ENCODE measurements at places on chromosomes 12 and 14.

- peaks cover 5% of the 10 kb centered on the region for H3K27me3 ChIP-seq
- no peaks in the 10 kb centered on the region for H3K4me1 ChIP-seq
- H3K36me3 ChIP-seq = no peaks in the 10 kb centered on the region
- H3K4me3 ChIP-seq = no peak overlapping the region
- no peak overlapping the region for H3K27ac ChIP-seq
These were observed 218.8 kb upstream of the TMPO start for GRCh38 chr12:98296462-98297079.

DNA sequence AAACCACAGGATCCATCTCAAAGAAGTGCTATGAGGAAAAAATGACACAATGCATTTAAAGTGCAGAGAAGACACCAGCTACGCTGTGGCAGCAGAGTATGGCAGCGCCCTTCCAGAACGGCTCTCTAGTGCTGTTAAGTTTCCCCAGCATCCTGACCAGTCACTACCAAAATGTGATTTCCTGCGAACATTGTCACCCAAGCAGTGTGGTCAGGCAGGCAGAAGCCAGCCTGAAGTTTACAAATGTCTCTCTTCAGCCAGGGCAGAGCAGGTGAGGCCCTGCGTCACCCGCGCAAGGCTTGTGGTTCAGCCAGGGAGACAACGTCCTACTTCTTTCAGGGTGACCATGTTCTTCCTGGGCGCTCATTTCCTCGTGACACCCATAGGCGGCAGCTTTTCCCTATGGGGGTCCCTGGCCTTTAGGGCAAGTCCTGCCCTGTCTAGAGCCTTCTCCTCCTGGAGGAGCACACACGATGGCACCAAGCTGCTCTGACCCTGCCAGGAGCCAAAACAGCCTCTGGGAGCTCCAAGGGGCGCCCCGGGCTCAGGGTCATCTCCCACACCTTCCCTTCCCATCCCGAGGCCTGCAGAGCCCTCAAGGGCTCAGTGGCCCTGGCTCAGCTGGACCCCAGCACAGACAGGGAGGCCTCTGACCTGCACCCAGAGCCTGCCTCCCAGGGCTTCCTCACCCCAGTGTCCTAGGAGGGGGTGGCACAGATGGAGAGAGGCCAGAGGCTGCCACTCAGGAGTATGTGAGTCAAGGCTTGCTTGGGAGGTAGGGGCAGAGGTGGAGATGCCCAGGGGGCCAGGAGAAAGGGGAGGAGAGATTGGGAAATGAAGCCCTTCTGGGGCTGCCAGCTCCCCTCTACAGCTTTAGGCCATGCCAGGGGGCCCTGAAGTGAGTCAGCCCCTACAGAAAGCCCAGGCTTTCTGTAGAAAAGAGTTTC is 41.9 kb downstream of the PSMA6 start:
- H3K27ac ChIP-seq = no peak overlapping the region
- H3K27me3 ChIP-seq = no peaks in the 10 kb centered on the region
- H3K4me1 ChIP-seq = peaks cover 47% of the 10 kb centered on the region
- H3K36me3 ChIP-seq = no peaks in the 10 kb centered on the region

GRCh38 chr12:51846911-51847642 is 1.4 kb downstream of the FIGNL2 start:
- peak; percentile 70 for DNase-seq
- no peaks in the 10 kb centered on the region for H3K36me3 ChIP-seq
- peaks cover 24% of the 10 kb centered on the region for H3K27me3 ChIP-seq
- H3K4me1 ChIP-seq = peaks cover 47% of the 10 kb centered on the region
- H3K4me3 ChIP-seq = peak overlapping the region; percentile 66

DNA sequence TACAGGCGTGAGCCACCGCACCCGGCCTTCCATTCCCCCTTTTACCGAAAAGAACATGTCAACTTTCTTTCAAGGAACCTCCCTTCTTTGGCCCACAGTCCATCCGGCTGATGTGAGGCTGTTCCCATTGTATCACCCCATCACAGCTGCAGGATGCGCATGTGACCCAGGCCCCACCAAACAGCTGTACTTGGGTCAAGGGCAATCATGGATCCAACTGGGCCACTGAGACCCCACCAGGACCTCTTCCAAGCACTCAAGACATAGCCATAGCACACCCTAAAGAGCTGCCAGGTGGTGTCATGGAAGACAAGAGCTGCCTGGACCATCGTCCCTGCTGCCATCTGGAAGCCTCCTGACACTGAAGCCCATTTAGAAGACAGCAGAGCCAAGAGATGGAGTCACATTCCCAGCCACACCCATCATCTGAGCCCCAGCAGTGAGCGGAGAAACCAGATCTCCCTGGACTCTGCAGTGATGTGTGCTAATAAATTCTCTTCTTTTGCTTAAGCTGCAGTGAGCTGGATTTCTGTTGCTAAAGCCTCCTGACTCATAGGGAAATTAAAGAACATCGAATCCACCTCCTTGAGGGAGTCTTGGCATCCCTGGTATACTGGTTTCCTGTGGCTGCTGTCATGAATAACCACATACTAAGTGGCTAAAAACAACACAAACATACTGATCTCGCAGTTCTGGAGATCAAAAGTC is 105.6 kb downstream of the KSR2 start:
- no peaks in the 10 kb centered on the region for H3K27me3 ChIP-seq
- H3K4me1 ChIP-seq = no peaks in the 10 kb centered on the region
- no peaks in the 10 kb centered on the region for H3K36me3 ChIP-seq

DNA sequence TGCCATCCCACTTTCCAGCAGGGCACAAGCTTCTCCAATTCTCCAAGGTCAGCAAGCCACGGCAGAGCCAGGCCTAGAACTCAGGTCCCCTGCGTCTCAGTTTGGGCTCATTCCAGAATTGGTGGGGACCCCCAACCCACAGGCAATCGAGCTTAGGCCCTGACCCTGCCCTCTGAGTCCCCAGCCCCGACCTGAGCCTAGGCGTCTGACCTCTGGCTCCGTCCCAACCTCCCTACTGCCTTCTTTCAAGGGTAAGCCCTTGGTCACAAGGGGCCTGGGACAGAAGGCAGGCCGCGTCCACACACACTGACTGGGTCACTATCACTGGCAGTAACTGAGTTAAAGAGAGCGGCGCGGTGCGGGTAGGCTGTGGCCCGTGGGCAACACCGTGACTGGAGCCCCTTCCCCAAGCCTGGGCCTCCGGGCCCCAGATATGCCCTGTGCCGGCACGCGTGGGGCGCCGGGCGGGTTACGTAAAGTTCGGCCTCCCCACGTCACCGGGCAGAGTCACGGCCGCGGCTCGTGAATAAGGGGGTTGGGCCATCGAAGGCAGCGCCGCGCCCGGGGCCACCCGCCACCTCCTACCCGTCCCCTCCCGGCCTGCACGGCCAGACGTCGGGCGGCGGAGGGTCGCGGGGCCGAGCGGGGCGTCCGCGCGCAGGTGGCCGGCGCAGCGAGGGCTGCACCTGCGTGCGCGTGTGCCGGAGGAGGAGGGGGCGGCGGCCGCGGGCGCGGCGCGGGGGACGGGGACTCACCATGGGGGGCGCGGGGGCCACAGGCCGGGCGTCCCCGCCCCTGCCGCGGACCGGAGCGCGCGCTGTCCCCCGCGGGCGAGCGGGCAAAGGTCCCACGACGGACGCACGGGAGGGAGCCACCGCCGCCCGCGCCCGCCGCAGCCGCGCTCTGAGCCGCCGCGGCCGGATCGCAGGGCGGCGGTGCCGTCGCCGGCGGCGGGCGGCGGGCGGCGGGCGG is 516 bp downstream of the ANKRD9 start:
- H3K27me3 ChIP-seq = no peaks in the 10 kb centered on the region
- peak overlapping the region; percentile 60 for H3K4me3 ChIP-seq
- H3K4me1 ChIP-seq = peaks cover 18% of the 10 kb centered on the region
- DNase-seq = peak; percentile 63
- H3K27ac ChIP-seq = peak overlapping the region; percentile 43

DNA sequence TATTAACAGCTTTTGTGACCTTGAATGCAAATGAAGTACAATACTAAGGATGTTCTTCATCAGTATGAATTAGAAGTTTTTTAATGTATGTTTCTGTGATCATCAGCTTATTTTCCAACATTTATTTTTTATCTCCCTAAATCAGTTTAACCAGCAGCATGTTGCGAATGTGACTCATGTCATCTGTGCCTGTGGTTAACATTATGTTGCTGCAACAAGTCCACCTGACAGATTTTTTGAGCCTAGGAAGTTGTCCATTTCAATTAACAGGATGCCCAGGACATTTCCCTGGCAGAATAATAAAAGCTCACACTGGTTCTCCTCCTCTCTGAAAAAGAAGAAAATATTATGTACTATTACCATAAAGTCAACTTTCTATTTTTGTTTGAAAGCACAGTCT is 155.5 kb downstream of the SYT1 start:
- DNase-seq = no peak
- H3K27ac ChIP-seq = no peak overlapping the region
- no peaks in the 10 kb centered on the region for H3K36me3 ChIP-seq
- no peak overlapping the region for H3K4me3 ChIP-seq
- H3K4me1 ChIP-seq = no peaks in the 10 kb centered on the region
- H3K27me3 ChIP-seq = no peaks in the 10 kb centered on the region

DNA sequence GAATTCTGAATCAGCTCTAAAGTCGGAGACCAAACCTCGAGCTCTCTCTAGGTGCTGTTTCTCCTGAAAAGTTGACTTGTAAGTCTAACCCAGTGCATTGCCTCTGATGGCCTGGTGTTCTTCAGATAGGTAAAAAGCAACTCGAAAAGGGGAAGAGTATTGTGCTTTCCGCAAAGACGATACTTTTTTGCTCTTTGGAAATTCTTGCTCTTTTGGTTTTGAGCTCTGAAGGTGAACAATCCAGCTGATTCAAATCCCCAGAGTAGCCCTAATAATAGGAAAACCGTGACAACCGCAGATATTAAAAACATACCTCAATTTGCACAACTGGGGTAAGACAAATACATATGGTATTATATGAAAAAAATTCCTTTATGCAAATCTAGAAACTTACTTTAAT is 447.4 kb downstream of the RAD51B start:
- no peak for DNase-seq
- H3K4me1 ChIP-seq = peaks cover 29% of the 10 kb centered on the region
- no peak overlapping the region for H3K27ac ChIP-seq
- H3K27me3 ChIP-seq = no peaks in the 10 kb centered on the region
- H3K36me3 ChIP-seq = no peaks in the 10 kb centered on the region

DNA sequence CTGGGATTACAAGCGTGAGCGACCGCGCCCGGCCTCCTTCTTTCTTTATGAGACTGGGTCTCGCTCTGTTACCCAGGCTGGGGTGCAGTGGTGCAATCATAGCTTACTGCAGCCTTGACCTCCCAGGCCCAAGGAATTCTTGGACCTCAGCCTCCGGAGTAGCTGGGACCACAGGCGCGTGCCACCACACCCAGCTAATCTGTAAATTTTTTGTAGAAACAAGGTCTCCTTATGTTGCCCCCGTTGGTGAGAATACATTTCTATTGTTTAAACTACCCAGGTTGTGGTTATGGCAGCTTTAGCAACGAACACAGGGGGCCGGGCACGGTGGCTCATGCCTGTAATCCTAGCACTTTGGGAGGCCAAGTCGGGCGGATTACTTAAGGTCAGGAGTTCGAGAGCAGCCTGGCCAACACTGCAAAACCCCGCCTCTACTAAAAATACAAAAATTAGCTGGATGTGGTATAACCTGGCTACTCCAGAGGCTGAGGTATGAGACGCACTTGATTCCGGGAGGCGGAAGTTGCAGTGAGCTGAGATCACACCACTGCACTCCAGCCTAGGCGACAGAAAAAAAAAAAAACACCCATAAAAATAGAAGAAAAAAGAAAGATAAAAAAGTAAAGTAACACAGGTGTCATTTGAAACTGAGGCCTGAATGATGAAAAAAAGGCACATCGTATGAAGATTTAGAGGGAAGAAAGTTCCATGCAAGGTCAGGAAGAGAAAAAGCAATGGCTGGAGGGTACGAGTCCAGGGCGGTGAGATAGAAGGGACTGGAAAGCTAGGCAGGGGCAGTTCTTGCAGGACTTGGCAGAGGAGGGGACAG is 977 bp upstream of the TMEM120B start:
- H3K4me3 ChIP-seq = peak overlapping the region; percentile 64
- peak overlapping the region; percentile 33 for H3K27ac ChIP-seq
- H3K27me3 ChIP-seq = no peaks in the 10 kb centered on the region
- peaks cover 27% of the 10 kb centered on the region for H3K4me1 ChIP-seq

GRCh38 chr14:33590891-33591630 is 359.8 kb downstream of the EGLN3 start:
- H3K36me3 ChIP-seq = no peaks in the 10 kb centered on the region
- H3K4me1 ChIP-seq = peaks cover 9% of the 10 kb centered on the region
- no peak overlapping the region for H3K4me3 ChIP-seq
- peak; percentile 29 for DNase-seq
- no peak overlapping the region for H3K27ac ChIP-seq
